Stimulated activated CD4-positive, alpha-beta T cell treated with anti-CD3 and anti-CD28 coated beads, Interleukin-1b, Interleukin-23, amount 100 ng/mL, for 4 hours (primary cell): ENCODE measurements at places on chromosomes 11 and 22.

GRCh38 chr11:117181586-117182550 lies 3.3 kb downstream of the SIDT2 start:
- no peak for DNase-seq

DNA sequence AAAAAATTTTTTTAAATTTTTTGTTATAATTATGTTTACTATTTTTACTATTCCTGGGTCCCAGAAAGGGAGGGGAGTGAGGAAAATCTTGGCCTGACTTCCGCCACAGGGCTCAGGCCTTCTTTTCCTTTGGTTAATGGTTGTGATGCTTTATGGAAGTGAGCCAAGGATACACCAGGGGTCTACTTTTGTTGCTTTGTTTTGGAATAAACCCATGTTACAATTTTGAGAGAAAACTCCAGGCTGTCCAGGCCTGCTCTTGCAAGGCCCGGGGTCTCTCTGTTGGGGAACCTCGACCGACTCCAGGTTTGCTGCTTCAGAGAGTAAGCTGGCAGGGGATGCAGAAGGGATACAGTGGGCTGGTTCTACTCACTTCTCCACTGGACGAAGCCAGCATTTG lies 84.7 kb downstream of the ABTB2 start:
- no peak for DNase-seq

DNA sequence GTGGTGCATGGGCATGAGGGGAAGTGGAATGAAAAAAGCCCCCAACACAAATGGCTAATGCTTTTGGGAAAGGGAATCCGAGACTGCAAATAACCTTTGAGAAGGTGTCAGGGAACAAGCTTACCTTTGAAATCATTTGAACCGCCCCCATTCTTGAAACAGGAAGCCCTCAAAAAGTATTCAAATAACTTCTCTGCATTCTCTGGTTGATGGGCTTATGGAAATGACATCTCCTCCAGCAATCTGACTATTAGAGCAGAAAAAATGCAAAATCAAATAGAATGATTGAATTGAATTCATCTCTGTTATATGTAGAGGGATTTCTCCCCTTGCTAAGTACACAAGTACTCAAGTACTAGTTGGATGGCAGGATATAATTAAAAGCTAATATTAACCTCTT lies 409.9 kb downstream of the TMEM135 start:
- DNase-seq, result no peak

DNA sequence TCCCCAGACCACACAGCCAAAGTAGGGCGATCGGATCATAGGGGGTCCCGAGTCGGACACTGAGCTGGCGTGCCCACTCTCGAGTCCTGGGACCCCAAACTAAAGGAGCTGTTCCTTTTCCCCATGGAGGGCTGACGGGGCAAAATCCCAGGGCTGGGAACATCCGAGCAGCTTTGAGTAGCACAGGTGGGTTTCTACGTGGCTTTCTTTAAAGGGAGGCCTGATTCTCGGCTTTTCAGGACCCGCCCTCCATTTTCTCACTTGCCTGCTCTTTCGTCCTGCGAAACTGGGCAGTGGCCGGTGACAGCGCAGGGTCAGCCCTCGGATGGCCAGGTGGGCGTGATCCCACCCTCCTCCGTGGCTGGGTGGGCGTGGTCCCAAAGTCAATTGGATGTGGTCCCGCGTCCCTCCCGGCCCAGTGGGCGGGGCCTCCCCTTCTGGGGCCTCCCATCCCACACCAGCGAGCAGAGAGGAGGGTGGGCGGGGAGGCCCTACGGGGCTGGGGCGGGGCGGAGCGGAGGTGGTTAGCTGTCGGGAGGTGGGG lies 17.5 kb upstream of the TXNRD2 start:
- no peak for DNase-seq
